SIG-M5 (cell line): ENCODE measurements at places on chromosomes 5 and 9.
A peak's percentile ranks its signal among the peaks of the same experiment; 100 is the strongest.

- DNase-seq, result no peak
Observed at GRCh38 chr9:134785325-134786108, 95.1 kb upstream of the FCN2 start.

- no peak for DNase-seq
Observed at GRCh38 chr5:56145511-56145910, 87.6 kb downstream of the ANKRD55 start.

- DNase-seq, result no peak
Observed at GRCh38 chr9:100714372-100715099, 136.7 kb downstream of the CAVIN4 start.

- DNase-seq, result no peak
Observed at GRCh38 chr5:199197-199949, 8.1 kb downstream of the LRRC14B start.

DNA sequence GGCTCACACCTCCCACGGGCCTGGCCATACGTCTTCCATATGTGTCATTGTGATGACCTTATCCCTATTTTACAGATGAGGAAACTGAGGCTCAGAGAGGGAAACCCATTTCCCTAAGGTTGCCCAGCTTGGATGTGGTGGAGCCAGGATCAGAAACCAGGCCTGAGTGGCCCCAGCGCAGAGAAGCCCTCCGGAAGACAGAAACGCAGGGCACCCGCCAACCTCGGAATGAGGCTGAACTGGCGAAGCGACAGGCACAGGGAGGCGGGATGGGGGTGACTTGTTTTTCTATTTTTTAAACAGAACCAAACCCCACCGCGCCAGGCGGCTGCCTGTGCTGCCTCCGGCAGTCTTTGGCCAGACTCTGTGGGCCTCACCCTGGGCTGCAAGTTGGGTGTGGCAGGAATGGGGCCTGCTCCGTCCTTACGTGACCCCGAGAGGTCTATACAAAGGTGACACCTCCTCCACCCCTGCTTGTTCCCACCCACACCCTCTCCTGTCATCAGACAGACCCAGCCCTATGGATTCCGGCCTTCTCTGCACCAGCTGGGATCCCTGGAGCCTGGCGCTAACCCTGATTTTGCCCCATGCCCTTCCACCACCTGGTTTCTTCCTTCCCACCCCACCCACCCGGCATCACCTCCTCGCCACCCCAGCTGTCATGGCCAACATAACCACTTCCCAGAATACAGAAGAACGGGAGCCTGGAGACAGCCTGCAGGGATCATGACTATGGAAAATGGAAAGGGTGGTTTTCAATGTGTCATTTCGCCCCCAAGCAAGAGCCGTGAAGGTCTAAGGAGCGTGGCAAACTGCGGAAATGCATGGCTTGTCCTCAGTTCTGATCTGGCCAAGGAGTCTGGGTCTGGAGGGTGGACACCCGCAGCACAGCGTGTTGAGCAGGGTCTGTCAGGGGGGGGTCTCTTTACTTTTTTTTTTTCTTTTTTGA is 23.6 kb downstream of the PLPP7 start:
- no peak for DNase-seq

GRCh38 chr9:35915681-35916294 is 6.5 kb downstream of the SPAAR start:
- no peak for DNase-seq

GRCh38 chr5:133882846-133883245 is 85.6 kb downstream of the C5orf15 start:
- no peak for DNase-seq

DNA sequence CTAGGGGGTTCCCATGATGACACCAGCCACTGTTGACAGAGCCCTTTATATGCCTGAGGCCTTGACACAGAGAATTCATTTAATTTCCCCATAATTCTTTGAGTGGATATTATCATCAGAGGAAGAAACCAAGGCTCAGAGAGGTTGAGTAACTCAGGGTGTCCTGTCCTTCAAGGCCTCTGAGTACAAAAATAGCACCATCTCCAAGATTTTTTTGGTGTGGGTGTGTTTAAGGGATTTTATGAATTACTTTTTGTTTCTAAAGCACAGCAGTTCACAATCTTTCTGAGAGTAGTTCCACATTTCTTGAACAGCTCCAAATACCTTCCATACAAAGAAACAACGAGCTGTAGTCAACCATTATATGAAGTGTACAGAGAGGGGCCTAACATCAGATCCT is 6.2 kb upstream of the GSN start:
- no peak for DNase-seq

GRCh38 chr5:72523960-72524582 is 16.9 kb upstream of the ZNF366 start:
- DNase-seq, result no peak

DNA sequence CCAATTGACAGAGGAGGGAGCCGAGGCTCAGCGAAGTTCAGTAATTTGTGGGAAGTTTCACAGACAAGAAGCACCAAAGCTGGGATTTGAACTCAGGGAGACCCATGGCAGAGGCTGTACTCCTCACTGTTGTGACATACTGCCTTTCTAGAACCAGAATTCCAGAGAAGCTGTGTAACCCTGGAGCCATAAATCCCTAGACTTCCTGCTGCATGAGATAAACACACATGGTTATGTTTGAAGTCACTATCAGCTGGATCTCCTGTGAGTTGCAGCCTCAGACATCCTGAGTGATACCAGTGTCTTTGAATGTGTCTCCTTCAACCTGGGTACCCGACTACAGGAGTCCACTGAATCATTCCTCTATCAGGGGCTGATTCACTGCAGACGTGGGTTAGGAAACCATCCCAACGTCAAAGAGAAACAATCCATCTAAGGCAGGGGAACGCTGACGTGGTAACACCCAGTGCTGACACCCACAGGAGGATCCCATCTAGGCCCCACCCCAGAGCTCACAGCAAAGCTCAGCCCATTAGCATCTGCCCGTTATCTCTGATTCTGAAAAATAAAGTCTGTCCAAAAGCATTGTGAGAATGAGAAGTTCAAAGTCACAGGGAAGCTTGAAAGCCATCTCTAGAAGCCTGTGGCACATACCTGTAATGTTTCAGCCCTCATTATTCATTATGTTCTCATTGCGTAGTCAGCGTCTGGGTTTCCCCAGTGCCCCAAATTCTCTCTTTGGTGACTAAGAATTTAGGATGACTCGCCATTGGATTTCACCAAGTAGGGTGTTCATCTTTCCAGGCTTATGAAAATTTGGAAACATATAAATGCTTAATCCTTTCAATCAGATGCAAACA is 36.3 kb upstream of the BASP1 start:
- DNase-seq, result no peak

DNA sequence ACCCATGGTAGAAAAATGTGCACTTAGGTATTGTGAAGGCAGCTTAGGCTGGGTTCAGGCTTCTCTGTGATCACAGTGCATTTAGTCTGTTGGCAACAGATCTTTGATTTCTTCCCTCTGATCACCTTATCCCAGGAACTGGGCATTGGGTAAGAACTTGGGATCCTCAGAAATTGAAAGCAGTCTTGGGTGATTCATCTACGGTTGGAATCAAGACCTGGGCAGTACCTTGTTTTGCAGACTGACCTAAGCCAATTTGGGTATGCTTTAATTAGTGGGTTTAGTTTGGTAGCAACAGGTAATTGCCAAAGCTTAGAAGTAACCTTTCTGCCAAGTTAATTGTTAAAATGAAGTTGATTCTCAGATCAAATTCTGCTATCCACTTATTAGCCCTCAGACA is 17.8 kb downstream of the ENTREP1 start:
- DNase-seq, result no peak

DNA sequence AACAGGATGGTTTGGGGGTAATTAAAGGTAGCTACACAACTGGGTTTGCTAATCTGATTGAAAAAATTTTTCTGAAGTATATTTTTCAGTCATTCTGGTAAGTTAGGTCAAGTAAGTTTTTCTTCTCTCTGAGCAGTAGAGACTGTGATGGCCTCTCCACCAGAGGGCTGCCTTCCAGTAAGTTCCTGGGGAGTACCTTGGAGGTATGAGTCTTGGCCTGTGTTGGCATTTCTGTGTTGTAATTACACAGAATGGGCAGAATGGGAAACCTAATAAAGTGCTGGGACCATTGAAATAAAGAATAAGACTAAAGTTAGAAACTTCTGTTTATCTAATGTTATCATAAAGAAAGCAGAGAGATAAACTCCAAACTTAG is 430.8 kb downstream of the ARHGEF28 start:
- DNase-seq, result no peak

DNA sequence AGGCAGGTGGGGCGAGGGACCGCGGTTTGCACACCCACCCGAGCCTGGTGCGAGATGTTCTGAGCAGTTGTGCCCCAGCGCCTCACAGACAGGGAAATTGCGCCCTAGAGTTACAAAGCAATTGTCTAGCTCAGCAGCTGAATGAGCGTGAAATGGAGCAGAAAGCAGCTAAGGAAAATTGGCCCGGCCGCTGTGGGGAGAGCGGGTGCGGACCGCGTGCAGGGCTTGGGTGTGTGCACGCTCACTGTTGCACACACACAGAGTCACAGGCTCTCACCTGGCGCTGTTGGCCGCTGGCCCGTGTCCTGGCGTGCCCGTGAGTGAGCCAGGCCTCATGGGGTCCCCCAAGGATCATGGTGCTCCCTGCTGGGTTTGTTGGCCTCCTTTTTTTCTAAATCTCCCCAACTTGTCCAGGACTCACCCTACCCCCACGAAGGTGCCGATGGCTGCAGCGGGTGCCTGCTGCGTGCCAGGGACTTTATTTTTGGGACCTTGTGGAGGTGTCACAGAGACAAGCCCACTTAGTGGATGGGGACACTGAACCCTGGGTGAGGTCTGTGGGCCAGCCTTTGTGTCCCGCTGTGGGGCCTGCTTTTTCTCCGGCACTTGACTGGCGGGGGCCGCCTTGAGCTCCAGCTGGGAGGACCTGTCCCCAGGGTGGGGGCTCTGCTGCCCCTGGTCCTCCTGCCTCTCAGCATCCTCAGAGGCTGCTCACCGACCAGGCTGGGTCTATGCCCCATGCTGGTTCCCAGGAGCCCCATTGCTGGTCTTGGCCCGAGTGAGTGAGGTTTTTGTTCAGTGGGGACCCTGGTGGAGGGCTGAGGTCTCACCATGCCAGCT is 5.2 kb downstream of the RXRA start:
- DNase-seq, result no peak

DNA sequence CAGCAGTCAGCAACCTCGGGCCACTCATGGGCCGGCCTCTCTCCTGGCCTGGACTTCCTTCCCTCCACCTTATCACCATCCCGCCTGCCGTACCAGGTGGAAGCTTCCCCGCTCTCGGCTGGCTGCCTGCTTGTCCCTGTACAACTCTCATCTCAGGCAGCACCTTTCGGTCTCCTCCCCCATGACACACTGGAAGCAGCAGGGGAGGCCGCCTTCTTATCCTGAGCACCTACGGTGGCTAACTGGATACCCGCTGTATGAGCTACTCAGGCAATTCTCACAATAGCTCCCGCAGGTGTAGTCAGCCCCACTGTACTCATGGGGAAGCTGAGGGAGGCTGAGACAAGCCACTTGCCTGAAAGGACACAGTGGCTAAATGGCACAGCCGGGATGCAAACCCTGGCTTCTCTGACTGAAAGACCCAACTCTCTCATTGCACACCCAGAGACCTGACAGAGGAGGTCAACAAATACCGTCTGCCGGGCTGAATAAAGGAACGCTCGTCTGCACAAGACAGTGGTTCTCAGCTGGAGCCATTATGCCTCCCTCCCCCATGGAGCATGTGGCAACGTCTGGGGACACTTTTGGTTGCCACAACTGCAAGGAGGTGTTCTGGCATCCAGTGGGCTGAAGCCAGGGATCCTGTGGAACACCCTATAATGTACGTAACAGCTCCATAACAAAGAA is 9.6 kb downstream of the STK10 start:
- DNase-seq, result no peak

GRCh38 chr9:128688501-128689292 is at the start of gene SET:
SET (plus strand) TSS chr9:128689222; CDS start chr9:128689583, 361 bp downstream.
- DNase-seq, result peak; percentile 28

DNA sequence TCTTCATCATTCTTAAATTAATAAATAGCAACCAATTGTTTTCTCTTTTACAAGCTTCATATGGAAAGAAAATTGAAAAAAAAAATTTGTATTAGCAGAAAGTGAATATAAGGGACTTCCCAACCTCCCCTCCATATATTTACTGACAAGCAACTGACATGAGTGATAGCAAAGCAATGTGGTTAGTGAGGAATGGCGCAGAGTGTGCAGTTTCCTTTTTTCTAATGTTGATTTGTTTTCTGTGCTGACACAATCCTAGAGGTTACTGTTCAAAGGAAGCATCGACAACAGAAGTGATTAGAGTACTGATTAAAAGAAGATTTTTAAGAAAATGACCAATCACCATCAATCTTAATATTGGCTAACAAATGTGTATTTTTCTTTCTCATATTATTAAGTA is 1.7 kb upstream of the PTGER4 start:
- DNase-seq, result no peak

DNA sequence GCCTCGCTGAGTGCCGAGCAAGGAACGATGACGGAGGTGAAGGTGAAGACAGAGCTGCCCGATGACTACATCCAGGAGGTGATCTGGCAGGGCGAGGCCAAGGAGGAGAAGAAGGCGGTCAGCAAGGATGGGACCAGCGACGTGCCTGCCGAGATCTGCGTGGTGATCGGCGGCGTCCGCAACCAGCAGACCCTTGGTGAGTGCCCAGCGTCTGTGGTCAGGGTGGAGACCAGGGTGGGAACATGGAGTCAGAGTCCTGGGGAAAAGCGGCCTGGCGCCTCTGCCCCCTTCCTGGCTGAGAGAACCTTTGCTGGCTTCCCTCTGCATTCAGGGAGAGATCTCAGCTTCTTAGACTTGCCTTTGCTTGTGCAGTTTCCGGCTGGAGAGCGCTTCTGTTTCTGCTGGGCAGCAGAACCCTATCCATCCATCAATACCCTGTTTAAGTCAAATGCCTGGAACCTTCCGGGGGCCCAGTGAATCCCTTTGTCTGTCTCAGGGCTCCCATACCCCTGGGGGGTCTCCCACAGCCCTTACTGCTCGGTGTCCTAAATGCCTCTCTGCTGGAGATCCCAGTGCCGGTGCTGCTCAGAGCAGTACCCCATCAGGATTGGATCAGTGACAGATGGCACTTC is 89.6 kb downstream of the AMBP start:
- no peak for DNase-seq

DNA sequence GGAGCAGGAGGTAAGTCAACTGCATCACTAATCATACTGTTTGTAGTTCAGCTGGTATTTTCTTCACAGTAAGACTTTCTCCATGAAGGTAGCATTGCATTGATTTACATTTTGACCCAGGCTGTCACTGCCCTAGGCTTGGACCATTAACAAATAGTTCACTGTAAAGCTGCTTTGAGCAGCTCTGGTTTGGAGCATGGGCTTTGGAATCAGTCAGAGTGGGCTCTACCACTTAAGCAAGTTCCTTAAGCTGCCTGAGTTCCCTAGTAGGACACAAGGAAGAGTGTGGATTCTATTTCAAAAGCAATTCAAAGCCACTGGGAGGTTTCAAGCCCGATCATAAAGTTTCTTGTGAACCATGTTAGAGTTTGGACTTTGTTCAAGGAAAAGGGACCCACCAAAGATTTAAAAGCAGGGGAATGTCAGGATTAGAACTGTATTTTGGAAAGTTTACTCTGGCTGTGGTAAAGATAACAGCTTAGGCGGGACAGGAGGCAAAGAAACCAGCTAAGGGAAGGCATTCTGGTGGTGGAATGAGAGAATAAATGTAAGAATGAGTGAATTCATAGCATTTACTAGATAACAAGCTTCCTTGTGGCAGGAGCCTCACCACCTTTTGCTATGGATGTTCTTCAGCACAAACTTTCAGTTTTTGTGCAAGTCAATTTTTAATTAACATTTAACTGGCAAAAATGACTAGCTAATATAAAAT is 12.3 kb upstream of the PANK3 start:
- no peak for DNase-seq
